Memory B cell (primary cell): ENCODE measurements at places on chromosomes 16 and 17.

DNA sequence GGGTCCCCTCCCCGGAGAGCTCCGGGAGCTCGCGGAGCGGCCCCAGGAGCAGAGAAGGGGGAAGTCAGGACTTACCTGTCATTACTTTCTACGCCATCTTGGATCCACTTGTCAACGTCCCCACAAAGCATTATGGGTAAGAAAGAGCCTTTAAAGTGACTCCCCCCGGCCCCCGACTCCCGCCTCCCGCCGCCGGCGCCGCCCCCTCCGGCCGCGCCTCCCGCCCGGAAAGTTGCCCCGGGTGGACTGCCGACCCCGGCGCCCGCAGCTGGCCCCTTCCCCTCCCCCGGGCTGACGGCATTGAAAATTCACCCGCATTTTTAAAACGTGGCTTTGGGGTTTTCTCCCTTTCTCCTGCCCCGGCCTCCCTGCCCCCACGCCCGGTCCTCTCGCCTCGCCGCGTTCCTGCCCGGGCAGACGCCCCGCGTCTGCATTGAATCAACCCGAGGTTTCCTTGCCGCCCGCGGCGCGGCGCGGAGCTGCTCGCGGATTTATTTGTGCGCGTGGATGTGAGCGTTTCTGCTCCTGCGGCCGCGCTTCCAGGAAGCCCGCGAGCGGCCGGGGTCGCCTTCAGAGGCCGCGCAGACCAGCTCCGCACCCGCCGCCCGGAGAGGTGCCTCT lies at the start of gene HELZ:
HELZ (minus strand) TSS at position 124 of the 621 bp plus-strand sequence. CDS start 26,392 bp downstream, outside the sequence.
- peak; percentile 66 for DNase-seq

DNA sequence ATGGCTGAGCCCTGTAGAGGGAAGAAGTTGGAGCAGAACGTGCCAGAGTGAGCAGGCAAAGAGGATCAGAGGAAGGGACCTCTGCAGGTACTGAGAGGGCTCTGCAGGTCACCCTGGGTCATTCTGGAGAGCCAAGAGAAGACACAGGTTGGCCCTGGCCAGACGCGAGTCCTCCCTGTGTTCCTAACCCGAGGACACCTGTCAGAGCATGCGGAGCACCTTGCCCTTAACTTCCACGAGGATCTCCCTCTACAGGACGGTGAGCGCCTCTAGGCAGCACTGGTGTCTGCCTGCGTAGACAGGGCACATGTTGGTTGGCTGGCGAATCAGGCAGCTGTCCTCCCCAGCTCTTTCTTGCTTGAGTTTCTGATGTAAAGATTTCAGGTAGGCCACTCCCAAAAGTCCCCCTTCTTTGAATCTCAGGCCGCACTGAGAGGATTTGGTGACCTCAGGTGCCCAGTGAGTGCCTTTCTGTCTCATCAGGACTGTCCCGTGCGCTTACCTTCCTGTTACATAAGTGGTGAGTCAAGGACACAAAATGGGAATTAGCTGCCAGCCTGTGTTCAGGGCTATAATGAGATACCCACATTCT lies 45.3 kb downstream of the MPRIP start:
- DNase-seq: no peak

DNA sequence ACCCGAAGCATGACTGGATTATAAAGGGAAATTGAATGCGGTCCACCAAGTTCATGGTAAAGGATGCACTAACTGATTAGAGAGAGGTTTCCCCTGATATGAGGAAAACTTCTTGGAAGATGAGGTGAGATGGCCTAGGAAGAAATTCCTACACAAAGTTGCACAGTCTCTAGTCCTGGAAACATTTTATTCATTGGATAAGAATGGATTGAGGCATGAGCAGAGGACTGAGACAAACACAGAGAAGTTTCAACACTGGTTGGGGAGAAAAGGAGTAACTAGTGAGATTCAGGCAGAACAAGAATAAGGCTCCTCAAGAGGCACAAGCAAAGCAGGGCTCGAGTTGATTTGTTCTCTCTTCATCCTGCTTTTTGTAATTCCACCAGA lies 2.0 kb upstream of the CCL2 start:
- DNase-seq: no peak

GRCh38 chr17:33012522-33013033 lies 20.9 kb downstream of the SPACA3 start:
- no peak for DNase-seq

DNA sequence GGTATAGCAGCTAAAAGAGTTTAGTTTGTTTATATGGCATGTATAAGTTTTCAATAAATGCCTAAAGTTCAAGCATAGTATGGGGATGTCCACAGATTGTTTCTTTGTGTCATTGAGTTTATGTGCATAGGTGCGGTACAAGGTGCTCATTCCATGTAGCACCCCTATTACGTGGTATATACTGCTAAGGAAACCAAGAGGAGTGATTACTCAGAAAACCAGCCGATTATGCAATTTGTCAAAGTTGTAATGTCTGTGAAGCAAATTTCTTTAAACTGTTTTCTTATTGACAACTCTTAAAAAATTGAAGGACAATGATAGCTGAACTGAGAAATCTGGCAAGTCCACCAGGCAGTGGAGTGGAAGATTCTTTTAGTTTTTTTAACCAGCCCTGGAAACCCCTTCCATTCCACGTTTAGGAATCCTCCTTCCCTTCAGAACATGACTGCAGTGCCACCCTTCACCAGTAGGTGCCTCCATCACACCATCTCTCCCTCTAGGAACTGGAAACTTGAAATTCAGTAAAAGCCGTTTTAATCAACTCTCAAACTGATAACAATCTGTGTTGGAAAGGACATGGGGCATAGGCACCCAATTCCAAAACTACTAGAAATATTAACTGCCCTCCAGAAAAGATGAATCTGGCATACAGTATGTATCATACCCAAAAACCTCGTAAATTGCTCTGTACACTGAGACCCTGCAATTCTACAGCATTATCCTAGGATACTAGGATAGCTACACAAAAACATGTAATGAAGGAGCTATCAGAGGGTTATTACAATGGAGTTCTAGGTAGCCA lies 43.5 kb downstream of the REXO5 start:
- DNase-seq: peak; percentile 60

DNA sequence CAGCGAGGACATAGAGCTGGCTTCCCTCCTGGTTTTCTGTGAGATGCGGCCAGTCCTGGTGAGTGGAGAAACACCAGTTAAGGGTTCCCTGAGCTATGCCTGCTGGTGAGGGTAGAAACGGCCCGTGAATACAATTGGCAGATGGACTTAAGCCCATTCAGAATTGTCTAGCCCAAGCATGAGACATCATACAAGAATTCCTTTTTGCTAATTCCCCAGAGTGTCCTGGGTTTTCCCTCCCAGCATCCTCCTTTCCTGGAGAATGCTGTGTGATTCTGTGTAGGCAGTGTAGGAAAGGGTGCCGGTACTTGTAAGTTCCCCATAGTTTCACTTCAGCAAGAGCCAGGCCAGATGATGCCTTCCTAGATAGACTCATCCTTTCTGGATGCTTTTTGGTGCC lies 65.1 kb downstream of the SDR42E1 start:
- no peak for DNase-seq
